ENCODE measurements at places on chromosomes 16 and 17.

GRCh38 chr17:47742319-47743181 is 9.5 kb downstream of the TBX21 start:
- peak; percentile 38 for DNase-seq

GRCh38 chr16:12815361-12815760 is 11.7 kb upstream of the CPPED1 start:
- no peak for DNase-seq

DNA sequence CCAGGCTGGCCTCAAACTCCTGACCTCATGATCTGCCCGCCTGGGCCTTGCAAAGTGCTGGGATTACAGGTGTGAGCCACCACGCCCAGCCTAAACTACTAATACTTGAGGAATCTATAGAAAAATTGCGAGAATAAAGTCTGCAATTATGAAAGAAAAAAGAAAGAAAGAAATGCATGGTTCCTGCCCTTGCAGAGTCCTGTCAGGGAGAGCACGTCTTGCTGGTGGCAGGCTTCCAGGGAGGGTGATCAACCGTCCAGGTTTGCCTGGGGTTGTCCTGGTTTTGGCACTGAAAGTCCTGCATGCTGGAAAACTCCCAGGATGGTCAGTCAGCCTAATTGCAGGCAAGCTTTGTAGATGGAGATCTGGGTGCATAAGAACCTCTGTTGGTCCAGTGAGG is 21.5 kb upstream of the KIFC3 start:
- no peak for DNase-seq

DNA sequence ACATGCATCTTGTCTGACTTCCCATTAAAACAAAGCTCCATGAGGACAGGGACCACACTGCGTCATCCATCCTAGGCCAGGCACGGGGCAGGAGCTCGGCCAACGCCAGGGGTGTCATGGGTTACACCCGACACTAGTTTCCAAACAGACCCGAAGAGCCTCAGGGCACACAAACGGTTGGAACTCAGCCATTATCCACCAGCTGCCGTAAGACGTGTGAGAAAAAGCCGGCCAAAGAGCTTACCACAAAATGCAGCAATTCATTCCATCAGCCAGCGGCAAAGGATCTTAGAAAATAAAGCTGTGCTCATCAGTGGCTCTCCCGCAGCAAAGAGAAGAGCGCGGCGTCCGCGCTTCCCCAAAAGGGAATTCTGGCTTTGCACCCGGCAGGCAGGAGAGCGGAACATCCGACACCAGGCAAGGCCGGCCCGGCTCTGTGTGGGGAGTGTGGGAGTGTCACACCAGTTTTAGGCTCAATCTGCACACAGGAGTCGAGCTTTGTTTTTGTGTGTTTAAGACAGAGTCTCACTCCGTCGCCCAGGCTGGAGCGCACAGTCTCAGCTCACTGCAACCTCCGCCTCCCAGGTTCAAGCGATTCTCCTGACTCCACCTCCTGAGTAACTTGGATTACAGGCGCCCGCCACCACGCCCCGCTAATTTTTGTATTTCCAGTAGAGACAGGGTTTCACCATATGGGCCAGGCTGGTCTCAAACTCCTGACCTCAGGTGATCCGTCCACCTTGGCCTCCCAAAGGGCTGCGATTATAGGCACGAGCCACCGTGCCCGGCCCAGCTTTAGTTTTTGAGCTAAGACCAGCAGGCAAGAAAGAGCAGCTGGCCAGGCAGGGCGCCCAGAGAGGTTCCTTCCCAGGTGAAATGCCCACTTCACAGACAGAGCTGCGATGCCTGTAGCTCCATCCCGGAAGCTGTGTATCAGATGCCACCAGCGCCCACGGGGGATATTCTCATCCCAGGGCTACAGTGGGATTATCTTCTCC is 1.5 kb downstream of the SLC38A8 start:
- DNase-seq, result no peak

DNA sequence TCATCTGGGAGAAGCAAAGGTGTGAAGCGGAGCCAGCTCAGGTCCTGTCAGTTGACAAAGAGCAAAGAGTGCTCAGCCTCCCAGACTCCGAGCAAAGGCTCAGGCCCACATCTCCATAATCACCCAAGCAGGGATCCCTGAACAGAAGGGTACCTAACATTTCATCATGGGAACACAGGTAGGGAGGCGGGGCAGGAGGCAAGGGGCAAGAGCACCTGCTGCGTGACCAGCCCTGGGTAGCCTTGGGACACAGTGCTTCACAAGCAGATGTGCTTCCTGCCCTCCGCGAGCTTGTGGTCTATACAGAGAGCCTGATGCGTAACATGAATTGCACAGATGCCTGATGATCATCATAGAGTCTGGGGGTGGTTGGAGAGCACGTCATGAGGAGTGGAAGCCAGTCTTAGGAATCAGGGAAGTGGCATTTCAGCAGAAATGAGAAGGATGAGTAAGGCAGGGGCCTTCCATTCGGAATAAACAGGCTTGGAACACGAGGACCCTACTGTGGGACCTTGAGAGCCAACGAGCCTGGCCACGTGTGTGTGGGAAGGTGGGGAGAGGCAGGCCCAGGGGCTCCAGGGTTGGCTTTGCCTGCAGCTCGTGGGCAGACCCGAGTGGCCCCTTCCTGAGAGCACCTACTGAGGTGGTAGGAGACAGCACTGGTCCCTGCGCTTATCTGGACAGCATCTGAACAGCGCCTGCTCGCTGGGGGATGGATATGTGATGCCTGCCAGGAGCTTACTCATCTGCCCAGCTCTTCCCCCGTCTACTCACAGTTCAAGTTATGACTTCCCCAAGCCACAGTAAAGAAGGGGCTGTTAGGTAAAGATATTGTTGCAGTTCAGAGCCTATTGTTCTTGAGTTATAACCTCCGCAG is 125.8 kb downstream of the CCDC182 start:
- DNase-seq, result no peak

DNA sequence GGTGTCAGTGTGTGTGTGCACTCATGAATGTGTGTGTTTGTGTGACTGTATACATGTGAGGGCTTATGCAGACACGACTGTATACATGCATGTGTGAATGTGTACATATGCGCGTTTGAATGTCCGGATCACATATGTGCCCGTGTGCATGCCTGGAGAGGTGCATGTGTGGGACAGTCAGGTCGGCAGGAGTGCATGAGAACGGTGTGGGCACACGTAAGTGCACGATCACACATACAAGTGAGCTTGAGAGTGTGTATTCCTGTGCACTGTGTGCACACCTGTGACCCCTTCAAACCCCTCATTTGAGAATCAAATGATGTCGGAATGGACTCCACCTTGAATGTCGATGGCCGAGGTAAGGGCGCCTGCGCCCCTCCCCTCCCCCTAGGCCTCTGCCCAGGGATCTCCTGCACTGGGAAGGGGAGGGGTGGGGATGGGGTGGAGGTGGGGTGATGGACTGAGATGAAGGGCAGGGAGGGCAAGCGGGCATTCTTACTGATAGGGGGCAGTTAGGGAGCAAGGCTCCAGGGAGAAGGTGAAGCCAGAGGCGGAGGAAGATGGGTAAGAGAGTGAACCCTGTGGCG is 601 bp upstream of the NGFR start:
- no peak for DNase-seq

DNA sequence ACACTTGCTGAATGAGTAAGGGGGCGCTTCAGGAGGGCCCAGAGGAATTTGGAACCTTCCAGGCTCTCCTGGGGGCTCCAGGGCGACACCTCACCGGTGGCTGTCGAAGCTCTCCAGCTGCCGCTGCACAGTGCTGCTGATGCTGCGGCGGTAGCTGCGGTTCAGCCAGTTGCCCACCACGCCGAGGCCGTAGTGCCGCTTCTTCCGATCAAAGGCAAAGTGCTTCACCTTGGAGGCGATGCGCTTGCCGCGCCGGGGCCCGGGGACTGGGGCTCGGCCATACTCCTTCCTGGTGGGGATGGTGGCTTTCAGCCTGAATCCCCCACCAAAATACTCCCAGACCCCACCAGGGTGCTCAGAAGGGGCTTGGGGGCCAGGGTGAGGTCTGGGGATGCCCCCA is 9.3 kb downstream of the AANAT start:
- no peak for DNase-seq

GRCh38 chr17:21505819-21506815 is 130.0 kb downstream of the KCNJ12 start:
- no peak for DNase-seq

- DNase-seq, result no peak
Measured at GRCh38 chr16:34078691-34079090, 619.3 kb downstream of the TP53TG3F start.
